ENCODE measurements at places on chromosomes 3 and 15. TPM values are rescaled to one million over a fixed set of nuclear protein-coding genes. Genes with fewer than 3 reads are reported as not detected.
A peak's percentile ranks its signal among the peaks of the same experiment; 100 is the strongest.

Gene DUSP7
- total RNA-seq, result 7.9 TPM

GRCh38 chr3:6321999-6322398, 538.9 kb upstream of the GRM7 start:
- DNase-seq, result no peak
- H3K27me3 ChIP-seq, result no peaks in the 10 kb centered on the region
- H3K27ac ChIP-seq, result no peak overlapping the region
- H3K4me3 ChIP-seq, result no peak overlapping the region
- H3K4me1 ChIP-seq, result no peaks in the 10 kb centered on the region
- H3K36me3 ChIP-seq, result no peaks in the 10 kb centered on the region

- H3K27ac ChIP-seq, result no peak overlapping the region
- H3K36me3 ChIP-seq, result no peaks in the 10 kb centered on the region
These were observed 7.1 kb upstream of the LARS2 start for GRCh38 chr3:45381168-45381852.

- no peaks in the 10 kb centered on the region for H3K36me3 ChIP-seq
- no peak overlapping the region for H3K4me3 ChIP-seq
- H3K27me3 ChIP-seq, result no peaks in the 10 kb centered on the region
- 0 out of 2 replicates have a peak, but pooled peaks cover 3% of the 10 kb centered on the region for H3K4me1 ChIP-seq
- H3K27ac ChIP-seq, result no peak overlapping the region
- no peak for DNase-seq
These were observed 89.2 kb downstream of the TAMM41 start for GRCh38 chr3:11757441-11757875.

- H3K27me3 ChIP-seq, result no peaks in the 10 kb centered on the region
- peaks cover 14% of the 10 kb centered on the region for H3K4me1 ChIP-seq
- no peak overlapping the region for H3K4me3 ChIP-seq
- no peak for DNase-seq
- H3K36me3 ChIP-seq, result no peaks in the 10 kb centered on the region
- H3K27ac ChIP-seq, result no peak overlapping the region
These were observed 196.9 kb upstream of the SLC2A2 start for GRCh38 chr3:171223396-171223795.

GRCh38 chr3:51982352-51982837, 940 bp upstream of the ACY1 start:
- peak overlapping the region; percentile 83 for H3K27ac ChIP-seq
- DNase-seq, result no peak
- H3K36me3 ChIP-seq, result peaks cover 8% of the 10 kb centered on the region
- peak overlapping the region; percentile 54 for H3K4me3 ChIP-seq

Gene GOLGA8S
- total RNA-seq, result 0.05 TPM

Gene ASB14
- total RNA-seq, result not detected

GRCh38 chr3:67699882-67700281, 45.5 kb upstream of the SUCLG2 start:
- no peak for DNase-seq
- no peaks in the 10 kb centered on the region for H3K27me3 ChIP-seq
- no peaks in the 10 kb centered on the region for H3K4me1 ChIP-seq
- no peak overlapping the region for H3K27ac ChIP-seq
- H3K4me3 ChIP-seq, result no peak overlapping the region
